AG10803 (cell line): ENCODE measurements at places on chromosomes 4 and X.

- peak; percentile 95 for DNase-seq
Measured at GRCh38 chr4:123418351-123418931, 21.8 kb downstream of the SPRY1 start.

DNA sequence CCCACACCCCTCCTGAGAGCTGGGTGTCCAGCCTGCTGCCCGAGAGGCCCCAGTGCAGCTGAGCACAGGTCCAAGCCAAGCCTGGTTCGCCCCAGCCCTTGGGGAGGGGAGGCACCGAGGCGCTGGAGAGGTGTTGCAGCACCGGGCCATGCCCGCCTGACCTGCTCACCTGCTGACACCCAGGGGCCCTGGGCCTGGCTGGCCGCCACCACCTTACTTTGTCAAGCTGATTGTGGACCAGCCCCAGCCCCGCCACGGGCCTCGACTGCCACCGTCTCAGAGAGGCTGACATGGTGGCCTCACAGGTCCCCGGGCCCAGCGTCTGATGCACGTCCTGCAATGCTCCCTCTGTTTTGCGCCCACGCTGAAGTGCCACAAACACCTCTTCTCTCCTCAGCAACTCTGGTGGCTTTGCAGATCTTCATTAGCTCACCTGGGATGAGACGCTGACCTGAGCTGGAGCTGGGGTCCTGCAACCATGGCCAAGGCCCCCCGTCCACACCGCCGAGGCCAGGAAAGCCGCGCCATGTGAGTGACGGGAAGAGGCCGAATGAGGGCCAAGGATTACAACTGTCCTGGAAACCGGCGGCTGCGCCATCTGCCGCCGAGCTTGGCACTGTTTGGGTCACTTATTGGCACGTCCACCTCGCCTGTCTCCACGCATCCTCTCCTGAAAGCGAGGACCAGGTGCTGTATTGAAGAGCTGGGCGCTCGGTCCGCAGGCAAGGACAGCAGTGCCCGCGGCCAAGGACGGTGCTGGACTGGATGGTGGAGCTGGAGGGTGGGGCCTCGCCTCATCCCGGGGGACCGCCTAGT, 7.6 kb downstream of the CPLX1 start:
- DNase-seq: no peak

DNA sequence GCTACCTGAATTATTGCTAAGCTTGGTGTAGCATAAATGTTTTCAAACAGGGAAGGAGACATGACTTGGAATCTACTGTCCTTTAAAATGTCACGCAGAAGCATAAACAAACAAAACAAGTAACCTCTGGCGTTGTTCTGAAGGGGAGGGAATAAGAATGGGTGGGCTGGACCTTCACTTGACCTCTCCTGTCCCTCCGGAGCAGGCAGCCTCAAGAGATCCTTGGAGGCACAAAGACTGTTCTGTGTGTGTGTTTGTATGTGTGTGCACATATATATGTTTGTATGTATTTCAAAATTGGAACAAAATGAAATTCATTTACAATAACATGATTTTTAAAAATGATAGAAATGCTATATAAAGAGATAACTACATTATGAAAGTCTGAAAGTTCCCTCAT, 91.3 kb upstream of the DCLK2 start:
- no peak for DNase-seq

DNA sequence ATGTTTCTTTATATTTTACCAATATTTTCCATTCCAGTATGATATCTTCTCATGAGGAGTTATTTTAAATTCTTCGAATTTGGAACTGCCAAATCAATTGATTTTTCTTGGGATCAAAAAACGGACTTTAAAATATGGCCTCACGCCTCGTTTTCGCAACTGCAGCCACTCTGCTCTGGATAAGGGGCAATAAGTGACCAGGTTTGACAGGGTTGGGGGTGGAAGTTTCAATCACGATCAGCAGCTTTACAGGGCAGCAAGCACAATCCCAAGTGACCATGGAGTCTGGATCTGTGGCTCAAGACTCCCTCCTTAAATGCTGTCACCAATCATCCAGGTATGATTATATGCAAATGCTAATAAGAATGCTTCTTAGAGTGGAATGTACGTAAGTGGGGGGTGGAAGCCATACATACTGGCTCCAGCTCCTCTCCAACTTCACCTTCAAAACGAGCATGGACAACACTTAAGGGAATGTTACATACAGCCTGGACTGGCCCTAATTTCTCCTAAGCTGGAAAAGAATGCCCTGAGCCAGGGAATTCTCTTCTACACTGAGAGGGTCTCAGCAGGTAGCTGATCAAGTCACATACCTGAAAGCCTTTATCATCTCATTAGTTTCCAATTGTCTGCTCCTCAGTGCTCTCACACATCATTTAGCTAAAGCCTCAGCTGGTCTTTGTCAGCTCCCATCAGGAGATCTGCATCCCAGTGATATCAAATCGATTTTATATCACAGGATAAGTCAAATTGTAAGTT, 176.9 kb upstream of the DCAF8L1 start:
- DNase-seq: no peak

DNA sequence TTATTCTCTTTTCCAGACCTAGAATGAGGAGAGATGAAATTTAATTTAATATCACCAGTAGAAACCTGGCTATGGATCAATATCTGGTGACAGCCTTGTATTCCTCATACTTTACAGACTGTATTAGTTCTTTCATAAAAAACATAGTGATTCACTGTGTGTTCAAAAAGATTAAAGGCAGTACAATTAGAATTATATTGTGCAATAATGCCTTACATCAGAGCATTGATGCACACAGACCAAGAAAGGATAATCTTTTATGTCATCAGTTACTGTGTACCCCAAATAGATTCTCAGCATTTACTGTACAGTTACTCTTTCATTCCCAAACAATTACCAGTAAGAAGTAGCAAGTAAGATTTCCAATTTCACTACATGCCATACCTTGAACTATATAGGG, 260.5 kb upstream of the ANXA10 start:
- DNase-seq: no peak

DNA sequence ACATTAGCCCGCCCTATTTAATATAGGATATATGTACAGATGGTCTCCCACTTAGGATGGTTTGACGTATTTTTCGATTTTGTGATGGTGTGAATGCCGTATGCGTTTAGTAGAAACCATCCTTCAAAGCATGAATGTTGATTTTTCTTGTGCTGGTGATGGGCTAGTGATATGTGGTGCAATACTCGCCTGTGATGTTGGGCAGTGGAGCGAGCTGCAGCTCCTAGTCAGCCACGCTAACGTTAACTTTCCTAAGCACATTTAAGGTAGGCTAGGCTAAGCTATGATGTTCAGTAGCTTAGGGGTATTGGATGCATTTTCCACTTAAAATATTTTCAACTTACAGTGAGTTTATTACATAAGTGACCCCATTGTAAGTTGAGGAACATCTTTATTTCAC, 36.6 kb upstream of the RHOH start:
- DNase-seq: no peak

DNA sequence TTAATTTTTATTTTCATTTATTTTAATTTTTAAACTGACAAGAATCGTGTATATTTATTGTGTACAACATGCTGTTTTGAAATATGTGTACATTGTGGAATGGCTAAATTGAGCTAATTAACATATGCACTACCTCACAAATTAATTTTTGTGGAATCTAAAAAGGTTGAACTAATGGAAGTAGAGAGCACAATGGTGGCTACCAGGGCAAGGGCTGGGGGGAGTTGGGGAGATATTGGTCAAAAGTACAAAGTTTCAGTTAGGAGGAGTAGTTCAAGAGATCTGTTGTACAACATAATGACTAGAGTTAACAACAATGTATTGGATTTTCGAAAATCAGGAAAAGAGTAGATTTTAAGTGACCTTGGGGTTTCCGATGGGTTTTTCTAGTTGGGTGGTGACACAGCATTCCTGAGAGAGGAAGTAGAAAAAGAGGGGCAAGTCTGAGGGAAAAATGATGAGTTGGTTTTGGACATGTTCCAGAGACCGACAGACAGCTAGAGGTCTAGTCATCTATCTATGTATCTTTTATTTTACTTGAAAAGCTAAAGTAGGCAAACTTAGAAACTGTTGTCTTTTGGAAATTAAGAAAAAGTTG, 23.2 kb downstream of the APOO start:
- DNase-seq: peak; percentile 22

DNA sequence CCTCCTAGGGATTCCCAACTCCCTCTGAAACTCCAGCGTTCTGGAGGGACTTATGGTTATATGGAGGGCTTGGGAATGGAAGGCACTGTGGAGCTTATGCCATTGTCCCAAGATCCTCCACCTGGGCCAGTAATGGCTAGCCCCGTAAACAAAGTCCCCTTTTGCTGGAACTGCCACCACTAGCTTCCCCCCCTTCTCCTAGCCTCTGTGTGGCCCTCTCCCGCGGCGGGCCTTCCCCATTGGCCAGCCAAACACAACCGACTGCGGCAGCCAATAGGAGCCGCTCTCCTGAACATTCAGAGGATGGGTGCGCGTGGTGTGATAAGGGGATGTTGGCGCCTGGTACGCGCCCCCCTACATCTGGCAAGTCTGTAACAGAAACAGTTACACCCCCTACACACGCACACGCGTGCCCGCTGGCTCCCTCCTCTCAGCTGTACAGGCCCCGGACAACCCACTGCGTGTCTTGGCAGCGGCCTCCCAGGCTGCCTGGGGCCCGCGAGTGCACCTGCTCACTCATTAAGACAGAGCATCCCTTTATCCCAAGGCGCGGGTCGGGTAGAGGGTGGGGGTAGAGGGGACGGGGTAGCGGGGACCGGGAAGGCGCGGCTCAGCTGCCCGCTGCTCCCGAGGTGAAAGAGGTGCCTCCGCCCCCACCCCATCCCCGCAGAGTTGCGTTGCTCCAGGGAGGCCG, 863 bp upstream of the RAB33A start:
- no peak for DNase-seq
